ENCODE measurements at places on chromosomes 13 and 19.

DNA sequence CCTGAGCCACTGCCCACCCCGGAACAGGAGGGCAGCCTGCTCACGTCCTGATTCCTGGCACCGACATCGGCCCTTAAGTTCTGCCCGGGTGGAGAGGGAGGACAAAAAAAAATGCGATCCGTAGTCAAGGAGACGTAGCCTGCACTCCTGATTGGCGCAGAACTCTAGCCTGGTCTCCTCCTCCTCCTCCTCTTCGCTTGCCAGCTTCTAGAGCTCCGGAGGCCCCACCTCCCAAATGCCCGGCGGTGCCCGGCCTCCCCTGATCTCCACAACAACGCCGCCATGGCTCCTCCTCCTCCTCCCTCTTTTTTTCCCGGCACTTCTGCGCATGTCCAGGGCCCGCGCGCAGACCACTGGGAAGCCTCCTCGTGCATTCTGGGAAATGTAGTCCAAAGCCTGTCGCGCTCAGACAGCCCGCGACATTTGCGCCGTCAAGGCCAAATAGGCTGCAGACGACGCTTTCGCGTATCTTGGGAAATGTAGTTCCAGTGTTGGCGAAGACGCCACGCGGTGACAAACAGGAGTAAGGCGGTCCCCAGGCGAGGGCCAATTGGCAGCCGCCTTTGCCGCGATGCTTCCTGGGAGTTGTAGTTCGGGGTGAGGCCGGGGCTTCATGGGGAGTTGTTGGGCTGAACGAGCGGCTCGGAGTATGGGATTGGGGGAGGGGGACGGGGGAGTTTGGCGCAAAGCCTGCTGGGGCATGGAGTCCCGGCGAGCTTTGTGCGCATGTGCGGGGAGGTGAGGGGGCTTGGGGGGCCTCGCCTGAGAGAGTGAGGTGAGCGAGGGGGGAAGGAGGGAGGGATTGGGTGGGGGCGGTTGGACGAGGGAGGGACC lies at the start of gene ZNF444:
Gene ZNF444 (plus strand): TSS at position 705 of the 834 bp plus-strand sequence. CDS start 5,625 bp downstream, outside the sequence.
- DNase-seq: peak; percentile 100

GRCh38 chr19:19655641-19656343 lies 7.7 kb downstream of the ATP13A1 start:
- DNase-seq: no peak

DNA sequence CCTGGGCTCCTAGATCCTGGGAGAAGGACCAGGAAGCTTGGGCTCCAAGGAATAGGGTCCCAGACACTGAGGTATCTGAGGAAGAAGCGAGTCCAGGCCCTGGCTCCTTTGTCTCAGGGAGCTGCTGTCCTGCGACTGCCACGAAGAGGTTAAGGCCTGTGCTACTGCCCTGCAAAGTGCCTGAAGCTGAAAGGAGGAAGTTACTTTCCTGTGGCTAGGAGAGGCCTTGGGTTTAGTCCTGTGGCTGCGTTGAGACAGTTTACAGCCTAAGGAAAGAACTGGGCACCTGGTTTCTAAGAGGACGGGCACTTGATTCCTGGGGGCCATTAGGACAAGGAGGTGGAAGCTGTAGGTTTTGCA lies 2.8 kb downstream of the MYADM start:
- DNase-seq: peak; percentile 23

- DNase-seq: no peak
Observed at GRCh38 chr19:48961051-48961649, 4.0 kb upstream of the FTL start.
